ENCODE measurements at places on chromosomes 1 and 21.
A peak's percentile ranks its signal among the peaks of the same experiment; 100 is the strongest.

DNA sequence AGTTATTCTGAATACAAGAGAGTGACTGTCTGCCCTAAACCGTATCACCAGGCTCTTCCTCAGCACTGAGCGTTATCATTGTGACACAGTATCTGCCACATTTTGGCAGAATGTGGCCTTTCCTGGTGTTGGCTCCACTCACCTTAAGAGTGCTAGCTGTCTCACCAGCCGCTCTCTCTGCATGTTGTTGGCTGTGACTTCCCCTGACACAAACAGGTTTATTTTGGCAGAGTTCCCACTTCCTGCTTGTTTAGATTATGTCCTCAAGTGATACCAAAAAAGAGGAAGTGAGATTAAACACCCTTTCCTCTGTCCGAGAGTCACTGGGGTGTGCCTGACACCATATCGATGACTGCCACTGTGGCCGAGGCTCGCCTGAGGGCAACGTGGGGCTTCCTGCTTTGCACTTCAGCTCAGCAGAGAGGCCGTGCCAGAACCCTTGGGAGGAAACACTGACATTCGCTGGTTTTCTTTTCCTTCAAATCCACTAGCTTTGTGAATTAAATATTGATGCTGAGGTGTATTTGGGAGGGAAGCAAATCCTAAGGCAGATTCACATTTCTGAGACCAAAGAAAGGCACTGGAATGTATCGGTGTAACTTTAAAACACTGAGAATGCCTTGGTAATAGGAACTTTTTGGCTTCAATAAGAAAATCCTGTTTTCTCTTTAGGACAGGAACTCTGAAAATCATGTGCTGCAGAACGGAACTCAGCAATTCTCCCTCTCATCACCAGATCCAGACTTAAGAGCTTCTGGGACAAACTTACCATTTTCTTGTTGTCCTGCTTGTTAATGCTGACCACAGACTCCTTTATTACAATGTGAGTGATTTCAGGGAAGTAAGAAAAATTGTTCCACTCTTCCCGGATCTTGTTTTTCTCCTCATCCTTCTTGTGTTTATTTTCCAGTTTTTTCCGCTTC lies 102.1 kb downstream of the JAK1 start:
- peak; percentile 88 for DNase-seq

DNA sequence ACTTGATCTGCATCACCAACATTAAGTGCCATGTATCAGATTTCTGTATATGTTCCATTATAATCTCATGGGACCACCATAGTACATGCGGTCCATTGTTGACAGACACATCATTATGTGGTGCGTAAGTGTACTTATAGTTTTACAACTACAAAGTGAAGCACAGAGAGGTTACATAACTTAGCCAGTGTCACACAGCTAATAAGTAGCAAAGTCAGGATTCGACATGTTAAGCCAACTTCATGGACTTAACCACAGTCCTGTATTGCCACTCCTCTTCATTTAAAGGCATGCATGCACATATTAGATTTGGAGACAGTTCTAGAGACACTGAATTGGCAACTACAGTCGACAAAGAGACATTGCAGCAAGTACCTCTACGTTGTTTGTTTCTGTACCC lies 120.5 kb downstream of the ATF6 start:
- no peak for DNase-seq

- no peak for DNase-seq
Measured at GRCh38 chr1:51217101-51217500, 19.0 kb upstream of the RNF11 start.

GRCh38 chr1:102937401-102937800 lies 170.9 kb downstream of the COL11A1 start:
- DNase-seq, result no peak

DNA sequence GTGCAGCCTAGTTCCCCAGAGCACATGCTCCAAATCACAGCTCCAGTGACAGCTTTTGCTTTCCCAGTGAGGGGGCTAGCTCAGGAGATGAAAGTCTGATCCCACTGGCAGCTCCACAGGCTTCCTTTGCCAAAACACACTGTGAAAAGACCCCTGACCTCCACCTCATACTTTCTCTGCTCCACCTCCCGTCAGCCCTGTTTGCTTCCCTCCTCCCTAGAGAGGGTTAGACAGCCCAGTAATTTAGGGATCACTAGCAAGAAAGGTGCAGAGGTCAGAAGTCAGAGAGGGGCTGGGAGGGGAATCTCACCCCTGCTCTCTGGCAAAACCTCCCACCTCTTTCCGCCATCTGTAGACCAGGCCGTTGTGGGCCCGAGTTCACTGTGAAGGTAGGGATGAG lies 62.8 kb downstream of the PLXNA2 start:
- no peak for DNase-seq

Measured in dermis blood vessel endothelial cell (primary cell).